ENCODE measurements at places on chromosomes 16 and 17. TPM values are rescaled to one million over a fixed set of nuclear protein-coding genes. Genes with fewer than 3 reads are reported as not detected.

The TSNAXIP1 gene
- 1.2 TPM for total RNA-seq

The VAT1L gene
- total RNA-seq = under 0.01 TPM

The HOXB13 gene
- not detected for total RNA-seq

The SOST gene
- total RNA-seq = not detected

The PRSS21 gene
- total RNA-seq = not detected

The NUFIP2 gene
- total RNA-seq = 71.5 TPM

The SLC16A13 gene
- 0.52 TPM for total RNA-seq

The TVP23C gene
- total RNA-seq = 68.7 TPM

The GSDMA gene
- total RNA-seq = 0.39 TPM

The SLC39A11 gene
- total RNA-seq = 26.1 TPM

The PAFAH1B1 gene
- total RNA-seq = 140 TPM

The AANAT gene
- total RNA-seq = not detected

The ARSG gene
- 7.5 TPM for total RNA-seq

The EME1 gene
- total RNA-seq = 3.0 TPM

The MYH13 gene
- not detected for total RNA-seq

The SPNS3 gene
- total RNA-seq = not detected

The PRDM7 gene
- total RNA-seq = not detected

The ABCC12 gene
- total RNA-seq = under 0.01 TPM

The CD300H gene
- not detected for total RNA-seq

The VEZF1 gene
- total RNA-seq = 78.3 TPM

The TNP2 gene
- not detected for total RNA-seq

The RAB11FIP3 gene
- 24.6 TPM for total RNA-seq

The EXOC3L1 gene
- not detected for total RNA-seq

The AOC3 gene
- total RNA-seq = 0.13 TPM

The SDR42E2 gene
- not detected for total RNA-seq

The CCR7 gene
- total RNA-seq = 0.11 TPM

The ZFP3 gene
- total RNA-seq = 3.6 TPM

The LGALS9C gene
- not detected for total RNA-seq

The OR1A1 gene
- total RNA-seq = not detected

The TMEM238L gene
- not detected for total RNA-seq

Measured in articular chondrocyte of knee joint (primary cell).